ENCODE measurements at places on chromosomes 6 and 20.

GRCh38 chr6:43644940-43645612, at the start of gene RSPH9:
Gene RSPH9 (plus strand): TSS chr6:43645036. CDS start chr6:43645099, 63 bp downstream.
- peak; percentile 88 for DNase-seq

DNA sequence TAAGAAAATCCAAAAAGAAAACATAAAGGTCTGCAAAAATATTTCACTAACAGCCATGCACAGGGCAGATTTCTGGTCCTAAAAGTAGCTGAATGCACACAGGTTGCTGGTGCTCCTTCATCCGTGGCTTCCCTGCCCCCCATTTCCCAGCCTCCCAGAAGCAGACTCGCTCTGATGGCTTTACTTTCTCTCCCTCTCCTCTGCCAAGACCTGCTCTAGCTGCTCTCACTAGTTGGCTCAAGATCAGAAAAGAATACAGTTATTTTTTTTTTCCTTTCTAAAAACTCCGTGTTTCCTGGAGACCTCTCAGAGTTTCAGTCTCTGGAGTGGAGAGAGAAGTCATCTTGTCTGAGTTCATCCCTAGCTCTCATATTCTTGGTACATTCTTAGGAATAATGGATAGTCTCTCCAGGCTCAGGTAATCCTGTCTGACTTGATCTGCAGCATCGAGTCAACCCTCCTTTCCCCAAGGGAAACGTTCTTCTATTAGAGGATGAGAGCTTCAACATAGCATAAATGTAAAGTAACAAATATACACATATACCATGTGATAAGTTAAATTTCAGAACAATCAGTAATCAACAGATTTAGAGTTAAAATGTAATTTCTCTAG, 214.2 kb downstream of the TBC1D7 start:
- DNase-seq, result no peak

DNA sequence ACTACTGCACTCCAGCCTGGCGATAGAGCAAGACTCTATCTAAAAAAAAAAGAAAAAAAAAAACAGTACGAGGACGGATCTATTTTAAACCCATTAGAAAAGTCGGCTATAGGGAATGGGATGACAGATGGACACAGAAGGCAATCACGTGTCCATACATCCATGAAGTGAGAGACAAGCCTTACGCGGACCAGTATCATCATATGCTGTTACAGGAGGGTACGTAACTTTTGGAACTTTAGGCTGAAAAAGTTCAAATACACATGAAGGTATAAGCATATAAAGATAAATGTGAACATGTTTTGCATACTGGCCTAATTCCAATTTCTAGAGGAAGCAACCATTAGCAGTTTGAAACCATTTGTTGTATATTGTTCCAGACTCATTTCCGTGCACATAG, 109.8 kb upstream of the EXOC2 start:
- no peak for DNase-seq

GRCh38 chr6:166567107-166567506, 19.4 kb downstream of the RAMACL start:
- peak; percentile 99 for DNase-seq

DNA sequence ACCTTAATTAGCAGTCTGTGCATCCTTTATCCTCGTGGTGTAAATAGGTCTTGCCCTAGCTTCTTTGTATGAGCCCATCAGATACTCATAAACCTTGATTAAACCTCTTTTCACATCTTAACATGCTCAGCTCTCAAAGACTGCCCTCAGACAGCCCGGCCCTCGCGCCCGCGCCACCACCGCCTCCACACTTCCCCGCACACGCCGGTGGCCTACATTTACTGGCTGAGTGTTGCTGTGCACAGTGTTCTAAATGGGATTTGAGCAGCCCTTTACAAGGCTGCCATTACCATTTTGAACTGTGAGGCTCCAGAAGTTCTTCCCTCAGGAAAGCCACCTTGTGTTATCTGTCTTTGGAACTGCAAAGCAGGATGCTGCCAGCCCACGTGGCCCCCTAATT, 63.0 kb upstream of the INSM1 start:
- no peak for DNase-seq

GRCh38 chr6:140636908-140637402, 1262.5 kb upstream of the CITED2 start:
- no peak for DNase-seq

GRCh38 chr20:23541776-23542175, 26.5 kb downstream of the CST9L start:
- DNase-seq, result no peak

DNA sequence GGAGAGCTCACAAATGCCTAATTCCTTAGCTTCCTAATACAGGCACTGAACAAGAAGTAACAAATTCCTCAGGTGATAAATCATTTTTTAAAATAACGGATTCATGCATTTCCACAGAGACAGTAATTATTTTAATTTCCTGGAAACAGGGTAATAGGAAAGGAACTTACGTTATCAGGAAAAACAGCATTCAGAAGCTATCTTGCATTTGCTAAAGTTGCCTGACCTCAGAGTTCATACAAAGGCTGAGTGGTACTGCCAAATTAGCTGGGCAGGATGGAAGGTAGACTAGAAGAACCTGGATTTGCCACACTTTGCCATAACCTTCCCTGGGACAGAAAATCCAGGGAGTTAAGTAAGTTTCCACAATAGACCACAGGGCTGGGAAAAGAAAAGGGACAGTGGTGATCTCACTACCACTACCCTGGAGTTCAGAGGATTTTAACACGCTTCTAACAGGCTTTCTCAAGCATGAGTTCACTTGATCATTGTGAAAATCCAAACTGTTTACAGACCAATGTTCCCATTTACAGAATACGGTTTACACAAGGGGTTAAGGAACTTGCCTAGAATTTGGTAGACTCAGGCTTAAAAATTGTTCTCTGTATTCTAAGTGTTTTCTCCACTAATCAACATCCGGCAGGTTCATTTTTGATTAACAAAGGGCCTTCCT, 57.0 kb downstream of the KIF13A start:
- DNase-seq, result no peak

DNA sequence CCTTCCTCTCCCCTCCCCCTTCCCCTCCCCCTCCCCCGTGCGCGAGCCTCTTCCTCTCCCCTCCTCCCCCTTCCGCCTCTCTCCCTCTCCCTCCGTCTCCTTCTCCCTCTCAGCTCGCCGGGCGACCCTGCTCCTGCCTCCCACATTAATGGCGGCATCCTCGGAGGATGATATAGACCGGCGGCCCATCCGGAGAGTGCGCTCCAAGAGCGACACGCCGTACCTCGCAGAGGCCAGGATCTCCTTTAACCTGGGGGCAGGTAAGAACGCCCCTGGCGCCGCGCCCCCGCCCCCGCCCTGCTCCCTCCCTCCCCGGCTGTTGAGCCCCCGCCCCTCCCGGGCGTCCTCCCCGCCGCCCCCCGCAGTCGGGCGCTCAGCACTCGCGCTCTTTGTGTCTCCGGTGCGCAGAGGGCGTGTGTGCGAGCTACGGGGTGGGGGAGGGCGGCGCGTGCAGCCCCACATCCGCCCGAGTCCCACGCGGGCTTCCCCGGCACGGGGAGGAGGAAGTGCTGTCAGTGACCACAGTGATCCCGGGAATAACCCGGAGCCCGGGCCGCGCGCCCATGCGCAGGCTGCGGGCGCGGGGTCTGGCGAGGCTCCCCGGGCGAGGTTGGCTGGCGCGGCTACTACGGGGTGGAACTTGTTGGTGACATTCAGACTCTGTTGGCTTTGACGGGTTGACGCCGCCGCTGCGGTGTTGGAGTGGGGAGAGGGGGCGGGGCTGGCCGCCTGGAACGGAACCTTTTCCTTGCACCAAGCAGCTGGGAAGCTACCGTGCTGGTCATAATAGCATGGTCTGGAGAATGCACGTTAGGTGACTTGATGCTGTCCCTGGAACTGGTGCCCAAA, 33.2 kb downstream of the PHACTR1 start:
- no peak for DNase-seq

DNA sequence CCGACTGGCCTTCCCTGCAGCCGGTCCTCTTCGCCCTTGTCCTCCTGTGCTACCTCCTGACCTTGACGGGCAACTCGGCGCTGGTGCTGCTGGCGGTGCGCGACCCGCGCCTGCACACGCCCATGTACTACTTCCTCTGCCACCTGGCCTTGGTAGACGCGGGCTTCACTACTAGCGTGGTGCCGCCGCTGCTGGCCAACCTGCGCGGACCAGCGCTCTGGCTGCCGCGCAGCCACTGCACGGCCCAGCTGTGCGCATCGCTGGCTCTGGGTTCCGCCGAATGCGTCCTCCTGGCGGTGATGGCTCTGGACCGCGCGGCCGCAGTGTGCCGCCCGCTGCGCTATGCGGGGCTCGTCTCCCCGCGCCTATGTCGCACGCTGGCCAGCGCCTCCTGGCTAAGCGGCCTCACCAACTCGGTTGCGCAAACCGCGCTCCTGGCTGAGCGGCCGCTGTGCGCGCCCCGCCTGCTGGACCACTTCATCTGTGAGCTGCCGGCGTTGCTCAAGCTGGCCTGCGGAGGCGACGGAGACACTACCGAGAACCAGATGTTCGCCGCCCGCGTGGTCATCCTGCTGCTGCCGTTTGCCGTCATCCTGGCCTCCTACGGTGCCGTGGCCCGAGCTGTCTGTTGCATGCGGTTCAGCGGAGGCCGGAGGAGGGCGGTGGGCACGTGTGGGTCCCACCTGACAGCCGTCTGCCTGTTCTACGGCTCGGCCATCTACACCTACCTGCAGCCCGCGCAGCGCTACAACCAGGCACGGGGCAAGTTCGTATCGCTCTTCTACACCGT, 6.1 kb downstream of the UBD start:
- peak; percentile 91 for DNase-seq

DNA sequence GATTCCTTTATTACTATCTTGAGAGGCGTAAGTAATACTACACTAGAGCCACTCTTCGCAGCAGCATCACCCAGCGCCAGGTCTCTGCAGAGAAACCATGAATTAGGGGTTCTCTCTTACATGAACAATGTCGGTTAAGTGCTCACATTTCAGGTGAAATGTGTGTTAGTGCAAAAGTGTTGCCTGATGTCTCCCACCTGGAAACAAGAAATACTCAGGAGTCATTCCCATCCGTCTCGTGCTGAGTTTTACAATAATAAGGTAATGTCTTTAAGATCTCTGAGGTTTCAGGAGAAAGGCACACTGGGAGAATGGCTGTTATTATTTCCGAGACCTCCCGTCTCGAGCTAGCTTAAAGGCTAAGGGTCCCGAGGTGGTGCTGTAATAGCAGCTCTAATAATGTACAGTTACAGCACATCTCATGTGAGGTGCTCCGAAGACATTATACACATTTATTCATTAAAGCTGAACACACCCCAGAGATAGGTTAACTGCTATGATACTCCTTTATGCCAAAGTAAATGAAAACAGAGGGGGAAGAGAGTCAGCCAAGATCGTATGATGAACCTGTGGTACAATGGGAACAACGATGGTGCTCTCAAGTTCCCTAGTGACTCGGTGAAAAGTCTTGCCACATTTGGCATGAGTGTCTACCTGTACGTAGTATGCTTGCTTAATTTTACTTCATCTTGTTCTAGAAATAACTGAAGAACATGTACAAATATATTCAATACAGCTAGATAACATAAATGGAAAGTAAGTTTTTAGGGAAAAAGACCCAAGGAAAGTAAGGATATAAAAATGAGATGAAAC, 458.3 kb upstream of the CITED2 start:
- no peak for DNase-seq

- DNase-seq, result no peak
Measured at GRCh38 chr6:70136996-70137395, 165.9 kb downstream of the COL9A1 start.

GRCh38 chr6:135883045-135883444, 31.5 kb downstream of the PDE7B start:
- DNase-seq, result peak; percentile 28

DNA sequence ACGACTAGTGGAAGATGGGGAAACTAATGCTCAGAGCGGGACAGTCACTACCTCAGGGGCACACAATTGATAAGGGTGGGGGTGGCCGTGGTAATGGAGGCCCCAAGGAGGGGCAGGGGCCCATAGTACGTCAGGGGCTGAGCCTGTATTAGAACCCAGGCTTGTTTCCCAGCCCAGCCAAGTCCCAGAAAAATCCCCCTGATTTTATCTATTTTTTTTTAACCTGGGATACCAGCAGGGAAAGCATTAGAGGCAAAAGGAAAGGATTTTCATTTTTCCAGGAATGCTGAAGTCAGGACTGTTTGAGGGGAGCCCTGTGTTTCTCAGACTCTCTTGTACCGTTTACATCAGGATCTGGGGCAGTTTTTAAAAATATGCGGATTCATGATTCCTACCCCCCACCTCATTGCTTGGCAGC, 382 bp downstream of the MYH7B start:
- no peak for DNase-seq

DNA sequence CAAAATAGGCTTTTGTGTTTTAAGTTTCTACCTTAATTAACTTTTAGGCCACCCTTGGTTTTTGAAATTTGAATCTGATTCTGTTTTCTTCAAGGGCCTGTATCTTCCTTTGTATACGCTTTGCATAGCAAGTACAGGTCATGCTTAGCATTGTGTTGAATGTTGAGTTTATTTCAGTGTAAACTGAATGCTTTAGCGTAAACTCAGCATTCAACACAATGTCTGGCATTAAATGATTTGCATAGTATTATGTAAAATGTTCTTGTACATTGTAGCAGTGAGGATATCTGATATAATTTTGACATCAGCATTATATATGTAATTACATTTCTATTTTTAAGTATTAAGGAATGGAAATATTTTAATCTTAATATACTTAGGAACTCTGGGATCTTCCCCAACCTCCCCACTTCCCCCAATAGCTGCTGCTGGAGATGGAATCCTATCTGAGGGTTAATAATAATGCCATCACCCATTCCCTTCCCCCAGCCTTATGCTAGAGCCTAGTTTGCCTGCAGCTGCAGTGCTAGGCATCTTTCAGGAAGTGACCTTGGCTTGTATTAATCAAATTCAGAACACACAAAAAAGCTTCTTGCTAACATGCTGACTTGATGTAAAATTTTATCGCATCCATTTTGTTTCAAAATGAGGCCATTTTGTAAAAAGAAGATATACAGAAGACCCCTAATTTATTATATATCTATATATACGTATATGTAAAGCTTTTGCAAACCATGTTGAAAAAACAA, 73.1 kb downstream of the NCOA3 start:
- DNase-seq, result peak; percentile 38

DNA sequence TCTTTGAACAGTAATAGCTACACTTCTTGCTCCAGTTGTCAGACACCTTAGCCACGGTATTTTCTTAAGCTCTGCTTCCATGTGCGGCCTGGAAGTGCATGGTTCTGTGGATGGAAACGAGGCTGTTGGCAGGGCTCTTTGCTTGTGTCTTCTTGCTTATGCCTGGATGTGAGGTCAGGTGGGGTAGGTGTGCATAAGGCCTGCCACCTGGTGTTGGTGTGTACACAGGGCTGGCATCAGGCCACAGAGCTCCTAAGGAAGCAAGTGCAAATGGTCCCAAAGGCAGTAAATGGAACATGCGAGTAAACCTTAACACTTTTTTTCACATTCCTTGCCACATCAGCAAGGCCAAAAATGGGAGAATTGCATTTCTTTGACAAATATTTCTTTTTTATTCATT, 158.1 kb upstream of the GMDS start:
- no peak for DNase-seq

GRCh38 chr6:64672131-64672530, 1034.9 kb downstream of the EYS start:
- no peak for DNase-seq

Measured in foreskin fibroblast (primary cell).